Stimulated activated CD8-positive, alpha-beta memory T cell treated with anti-CD3 and anti-CD28 coated beads, Interleukin-7, amount 100 ng/mL, for 48 hours (primary cell): ENCODE measurements at places on chromosomes 7 and 10.

DNA sequence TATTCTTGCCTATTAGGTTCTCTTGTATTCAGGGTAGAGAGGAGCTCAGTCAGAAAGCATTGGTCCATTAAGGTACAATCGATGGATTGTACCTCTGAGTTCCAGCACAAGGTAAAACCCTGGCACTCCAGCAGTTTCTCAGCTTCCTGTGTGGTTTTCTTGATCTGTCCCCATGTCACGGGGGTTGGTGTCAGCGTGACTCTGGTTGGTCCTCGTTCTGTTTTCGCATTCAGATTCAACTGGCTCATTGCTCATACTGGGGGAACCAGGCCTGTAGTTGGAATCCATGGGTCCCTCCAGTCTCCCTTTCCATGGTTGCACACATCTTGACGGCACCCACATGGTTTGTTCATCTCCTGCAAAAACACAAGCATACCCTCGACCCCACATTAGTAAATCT lies 32.7 kb upstream of the RASGEF1A start:
- DNase-seq, result no peak

DNA sequence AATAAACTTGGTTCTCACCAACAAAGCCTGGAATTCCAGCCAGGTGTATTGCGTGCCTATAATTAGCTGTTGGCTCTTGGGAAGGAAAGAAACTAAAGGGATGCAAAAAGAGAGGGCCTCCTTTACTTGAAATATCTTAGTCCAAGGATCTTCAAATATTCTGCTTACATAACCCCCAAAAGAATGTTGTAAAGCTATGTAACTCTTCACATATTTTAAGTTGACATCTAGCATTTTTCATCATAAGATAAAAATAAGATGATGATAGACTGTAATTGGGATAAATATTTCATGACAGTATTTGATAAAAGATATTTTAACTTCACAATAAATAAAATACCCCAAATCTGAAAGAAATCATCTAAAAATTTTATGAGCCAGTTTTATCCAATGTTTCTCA lies 52.5 kb upstream of the SEPTIN7 start:
- no peak for DNase-seq

DNA sequence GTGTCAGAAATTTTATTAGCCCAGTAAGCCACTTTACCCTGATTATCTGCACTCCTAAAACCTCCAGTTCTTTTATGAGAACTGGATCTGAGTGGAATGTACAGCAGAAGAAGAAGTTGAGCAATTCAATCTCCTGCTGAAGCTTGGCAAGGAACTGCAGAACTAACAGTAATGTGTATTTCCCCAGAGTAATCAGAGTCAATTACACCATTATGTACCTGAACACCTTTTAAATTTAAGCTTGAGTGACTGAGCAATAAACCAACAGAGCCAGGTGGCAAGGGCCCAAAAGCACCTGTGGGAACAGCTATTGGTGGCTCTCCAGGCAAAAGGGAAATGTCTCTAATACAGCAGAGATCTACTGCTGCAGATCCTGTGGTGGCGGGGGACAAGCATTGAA lies 40.1 kb upstream of the AKR1C2 start:
- no peak for DNase-seq

DNA sequence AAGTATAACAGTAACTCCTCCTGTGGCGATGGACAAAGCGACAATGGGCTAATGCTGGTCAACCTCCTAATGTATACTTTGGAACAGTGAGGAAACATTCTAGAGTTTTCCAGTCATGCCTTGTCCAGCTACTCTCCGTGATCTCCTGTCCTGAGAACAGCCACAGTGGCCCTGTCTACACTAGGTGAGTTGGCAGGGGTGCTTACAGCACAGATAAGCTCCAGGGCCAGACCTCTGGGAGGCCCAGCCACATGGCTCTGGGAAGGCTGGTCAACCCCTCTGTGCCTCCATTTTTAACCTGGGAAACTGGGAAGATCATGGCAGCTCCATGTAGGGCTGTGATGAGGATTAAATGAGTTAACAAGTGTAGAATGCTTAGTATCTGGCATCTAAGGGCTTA lies 57.0 kb downstream of the CLEC2L start:
- no peak for DNase-seq

- DNase-seq, result no peak
Observed at GRCh38 chr7:21430575-21430954, 2.7 kb downstream of the SP4 start.

DNA sequence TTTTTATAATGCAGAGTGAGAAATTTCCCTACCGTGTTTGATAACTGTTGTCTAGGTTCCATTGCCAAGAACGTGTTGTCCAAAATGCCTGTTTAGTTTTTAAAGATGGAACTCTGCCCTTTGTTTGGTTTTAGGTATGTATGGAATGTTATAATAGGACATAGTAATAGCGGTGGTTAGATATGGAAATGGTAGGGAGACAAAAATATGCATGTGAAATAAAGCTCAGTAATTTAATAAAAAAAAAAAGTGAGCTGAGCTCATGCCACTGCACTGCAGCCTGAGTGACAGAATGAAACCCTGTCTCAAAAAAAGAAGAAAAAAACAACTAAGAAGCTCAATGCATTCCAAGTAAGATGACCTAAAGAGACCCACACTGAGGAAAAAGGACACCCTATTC lies 72.9 kb downstream of the ZNF783 start:
- no peak for DNase-seq

DNA sequence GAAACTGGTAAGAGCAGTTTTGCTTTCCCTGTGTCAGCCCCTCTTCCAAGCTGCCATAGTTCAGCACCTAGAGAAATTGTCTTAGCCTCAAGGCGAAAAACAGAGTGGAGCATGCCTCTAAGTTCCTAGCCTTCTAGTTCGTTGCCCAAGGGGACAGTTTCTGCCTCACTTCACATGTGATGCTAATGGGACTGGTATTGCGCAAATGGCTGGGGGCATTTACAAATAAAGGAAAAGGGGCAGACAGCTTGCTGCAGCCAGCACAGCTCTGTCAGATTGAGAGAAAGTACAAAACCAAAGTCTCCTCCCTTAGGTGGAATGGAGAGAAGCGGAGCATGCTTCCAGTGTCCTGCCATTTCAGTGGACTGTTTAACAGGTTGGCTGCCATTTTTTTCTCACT lies 567.7 kb downstream of the ETV1 start:
- DNase-seq, result no peak

DNA sequence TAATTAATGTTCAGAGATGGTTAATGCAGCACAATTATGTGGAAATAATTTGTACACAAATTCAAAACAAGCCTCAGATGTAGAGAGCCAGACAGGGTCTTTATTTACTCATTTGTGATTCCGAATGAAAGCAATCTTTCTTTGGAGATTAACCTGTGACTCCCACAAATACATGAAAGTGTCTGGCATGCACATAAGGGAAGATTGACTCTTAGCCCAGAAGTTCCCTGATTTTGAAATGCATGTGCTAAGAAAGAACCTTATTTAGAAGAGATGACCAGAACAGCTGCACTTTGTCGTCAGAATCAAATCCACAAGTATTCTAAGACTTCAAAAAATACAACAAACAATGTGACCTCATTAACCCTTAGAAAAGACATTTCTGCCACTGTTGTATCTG lies 45.1 kb downstream of the RNLS start:
- DNase-seq, result no peak

DNA sequence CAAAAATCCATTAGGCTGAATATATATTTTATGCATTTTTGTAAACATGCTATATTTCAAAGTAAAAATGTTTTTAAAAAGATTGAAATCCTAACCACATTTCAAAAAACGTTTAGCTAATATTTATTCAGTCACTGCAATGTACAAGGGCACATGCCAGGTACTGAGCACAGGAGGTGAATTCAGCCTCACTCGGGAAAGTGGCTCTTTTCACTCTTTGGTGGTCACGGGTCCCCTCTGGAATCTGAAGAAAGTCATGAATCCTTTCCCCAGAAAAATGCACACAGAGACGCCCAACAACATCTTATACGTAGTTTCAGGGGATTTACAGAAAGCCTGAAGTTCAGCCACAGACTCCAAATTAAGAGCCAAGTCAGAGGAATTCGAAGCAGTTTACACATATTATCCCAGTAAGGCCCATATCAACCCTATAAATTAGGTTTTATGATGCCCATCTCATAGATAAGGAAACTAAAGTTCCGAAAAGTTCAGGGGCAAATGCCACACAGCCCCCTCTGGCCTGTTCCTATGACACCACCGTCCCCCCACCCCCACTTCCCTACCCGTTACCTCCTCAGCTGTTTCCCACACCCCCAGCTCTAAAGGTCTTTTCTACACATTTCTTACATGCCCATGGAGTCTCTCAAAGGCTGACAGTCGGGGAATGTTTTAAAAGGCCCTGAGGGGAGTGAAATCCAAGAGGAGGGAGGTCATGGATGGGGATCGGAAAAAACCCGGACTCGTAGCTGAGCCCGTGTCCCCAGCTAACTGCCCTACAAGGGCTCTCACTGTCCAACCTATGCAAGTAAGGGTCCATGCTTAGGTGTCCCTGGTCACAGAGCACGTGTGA lies 9.6 kb upstream of the SVOPL start:
- DNase-seq, result no peak

- no peak for DNase-seq
Observed at GRCh38 chr10:112672706-112673105, 225.7 kb downstream of the VTI1A start.

GRCh38 chr10:6649903-6650302 lies 69.8 kb upstream of the PRKCQ start:
- DNase-seq, result no peak

DNA sequence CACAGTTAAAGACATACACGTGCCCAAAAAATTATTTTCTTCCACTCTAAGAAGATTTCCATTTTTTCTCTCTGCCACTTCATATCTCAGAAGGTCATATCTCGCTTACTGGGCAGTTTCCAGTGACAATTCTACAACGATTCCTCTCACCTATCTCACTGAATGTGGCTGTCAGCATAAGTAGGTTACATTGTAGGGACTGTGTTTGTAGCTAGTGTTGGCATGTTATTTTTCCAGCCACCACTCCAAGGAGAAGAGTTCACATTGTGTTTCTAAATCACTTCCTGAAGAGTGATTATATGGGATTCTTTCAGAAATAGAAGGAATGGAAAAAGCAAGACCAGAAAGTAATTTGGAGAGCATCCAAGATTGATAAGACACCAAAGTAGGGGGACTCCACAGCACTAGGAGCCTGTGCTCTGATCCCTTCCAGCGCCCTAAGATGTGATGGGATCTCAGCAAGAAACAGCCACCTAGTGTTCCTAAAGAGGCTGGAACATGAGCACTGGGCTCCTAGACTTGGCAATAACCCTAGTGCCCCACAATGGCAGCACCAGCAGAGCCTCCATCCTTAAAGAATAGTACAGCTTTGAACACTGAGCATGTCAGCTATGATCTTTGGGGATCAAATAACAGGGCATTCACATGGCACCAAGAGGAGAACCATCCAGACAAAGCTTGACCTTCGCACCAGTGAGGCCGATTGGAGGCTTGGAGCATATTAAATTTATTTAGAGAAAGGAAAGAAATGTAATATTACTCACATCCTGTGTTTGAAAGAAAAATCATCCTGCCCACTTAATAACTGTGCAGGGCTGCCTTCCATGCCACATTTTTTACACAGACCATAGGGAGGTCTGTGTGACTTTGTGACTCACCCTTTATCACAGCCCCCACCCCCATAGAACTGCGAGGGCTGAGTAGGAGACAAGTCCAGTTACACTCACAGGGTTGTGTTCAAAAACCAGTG lies 51.8 kb downstream of the CAV1 start:
- no peak for DNase-seq

- DNase-seq, result no peak
Observed at GRCh38 chr7:81645435-81645834, 124.4 kb downstream of the HGF start.

DNA sequence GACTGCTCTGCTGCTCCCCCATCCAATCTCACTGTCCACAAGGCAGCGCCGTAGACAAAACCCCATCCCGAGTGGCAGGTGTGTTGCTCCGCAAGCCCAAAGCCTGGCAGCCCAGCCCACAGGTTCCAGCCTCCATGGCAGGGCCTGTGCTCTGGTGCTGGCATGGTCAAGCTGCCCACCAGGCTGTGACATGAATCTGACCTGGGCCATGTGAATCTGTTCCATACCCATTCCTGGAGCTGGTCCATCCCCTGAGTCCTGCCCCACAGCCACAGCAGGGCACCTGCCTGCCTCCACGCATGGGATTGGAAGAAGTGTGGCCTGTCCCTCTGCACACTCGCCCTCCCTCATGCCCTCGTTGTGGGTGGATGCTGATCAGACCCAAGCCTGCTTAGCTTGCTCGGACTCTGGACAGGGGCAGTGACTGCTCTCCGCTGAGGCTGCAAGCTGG lies 128.8 kb downstream of the PTPN20 start:
- DNase-seq, result no peak

DNA sequence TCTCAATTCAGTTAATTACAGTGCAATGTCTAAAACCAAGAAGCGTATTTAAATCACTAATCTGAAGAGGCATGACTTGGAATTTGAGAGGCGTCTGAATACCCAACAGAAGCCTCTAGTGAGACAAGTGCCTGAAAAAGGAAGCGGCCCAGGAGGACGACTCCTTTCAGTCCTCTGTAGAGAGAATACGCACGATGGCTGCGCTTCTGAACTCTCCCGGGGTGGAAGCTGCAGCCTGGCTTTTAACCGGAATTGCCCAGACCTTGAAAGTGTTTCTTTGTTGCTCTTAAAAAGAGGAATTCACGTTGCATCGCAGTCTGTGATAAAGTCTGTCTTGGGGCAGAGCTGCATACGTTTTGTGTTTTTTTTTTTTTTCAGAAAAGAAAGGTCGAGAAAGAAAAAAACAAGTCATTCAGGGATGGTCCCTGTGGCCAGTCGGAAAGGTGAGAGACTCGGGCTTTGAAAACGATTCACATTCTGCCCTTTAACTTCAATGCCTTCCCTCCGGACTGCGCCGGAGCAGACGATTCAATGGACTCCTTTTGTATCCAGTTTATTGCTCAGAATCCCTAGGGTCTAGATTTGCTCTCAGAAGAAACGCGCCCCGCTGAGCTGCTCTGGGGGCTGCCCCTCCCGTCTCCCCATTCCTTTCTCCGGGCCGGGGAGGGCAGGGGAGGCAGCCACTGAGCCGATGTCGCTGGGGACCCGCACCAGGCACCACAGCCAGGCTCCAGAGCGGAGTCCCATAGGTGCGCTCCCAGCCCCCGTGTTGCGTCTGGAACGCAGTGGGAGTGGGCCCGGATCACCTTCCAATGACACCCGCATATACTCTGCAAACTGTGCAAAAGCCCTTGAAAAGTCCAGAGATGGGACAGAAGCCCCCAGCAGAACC lies 994 bp upstream of the PTF1A start:
- DNase-seq, result no peak

GRCh38 chr7:76506081-76506440 lies 4.3 kb upstream of the UPK3B start:
- DNase-seq, result no peak

DNA sequence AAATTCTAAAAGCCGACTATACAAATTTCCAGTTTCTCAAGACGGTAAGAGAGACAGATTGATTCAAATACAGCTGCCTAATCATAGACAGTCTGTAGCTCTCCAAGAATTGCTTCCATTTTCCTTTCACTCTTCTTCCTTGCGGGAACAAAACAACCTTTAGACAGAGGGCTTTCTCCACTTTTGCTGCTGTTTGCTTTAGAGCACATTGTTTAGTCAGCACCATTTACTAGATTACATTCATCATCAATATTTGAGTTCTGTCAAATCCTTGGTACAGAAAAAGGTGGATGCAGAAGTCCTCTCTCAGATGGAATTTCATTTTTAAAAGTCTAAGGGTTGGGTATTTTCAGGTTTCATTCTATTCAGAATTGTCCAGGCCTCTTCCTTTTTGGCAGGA lies 137.4 kb downstream of the CHRM2 start:
- DNase-seq, result no peak

GRCh38 chr10:83965473-83965872 lies 173.8 kb upstream of the GHITM start:
- no peak for DNase-seq
